Psoas muscle (tissue), 8 donors: ENCODE measurements at places on chromosomes 13 and 19.

DNA sequence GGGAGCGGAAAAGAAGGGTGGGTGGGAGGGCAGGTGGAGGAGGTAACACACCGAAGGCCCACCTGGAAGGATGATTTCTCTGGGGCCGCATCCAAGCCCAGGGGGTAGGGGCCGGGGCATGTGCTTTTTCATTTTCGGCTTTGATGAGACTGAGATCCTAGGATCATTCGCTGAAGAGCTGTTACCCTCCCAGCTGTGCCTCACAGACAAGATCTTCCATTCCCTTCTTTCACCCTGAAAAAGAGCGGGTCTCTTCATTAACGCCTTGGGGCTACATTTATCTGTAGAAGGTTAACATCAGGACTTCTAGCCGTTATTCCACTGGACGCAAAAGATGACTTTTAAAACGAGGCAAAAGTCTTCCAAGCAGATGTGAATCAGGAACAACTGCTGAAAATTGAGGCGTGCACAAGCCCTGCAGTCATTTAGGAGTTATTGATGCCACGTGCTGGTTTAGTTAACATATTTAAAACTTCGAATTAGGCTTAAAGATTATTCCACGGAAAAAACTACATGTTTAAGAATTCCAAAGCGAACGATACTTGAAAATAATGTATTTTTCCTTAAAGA is 1.1 kb downstream of the LMO7 start:
- DNase-seq, result no peak

DNA sequence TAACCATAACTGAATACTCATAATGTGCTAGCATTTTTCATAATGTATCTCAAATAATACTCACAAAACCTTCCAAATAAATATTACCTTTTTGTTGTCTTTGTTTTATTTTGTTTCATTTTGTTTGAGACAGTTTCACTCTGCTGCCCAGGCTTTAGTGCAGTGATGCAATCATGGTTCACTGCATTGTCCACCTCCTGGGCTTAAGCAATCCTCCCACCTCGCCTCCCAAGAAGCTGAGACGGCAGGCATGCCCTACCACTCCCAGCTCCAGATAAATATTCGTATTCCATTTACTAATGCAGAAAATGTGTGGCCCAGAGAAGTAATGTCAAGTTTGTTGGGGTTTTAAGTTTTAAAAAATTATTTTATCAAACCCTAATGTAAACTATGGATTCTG is 739.1 kb downstream of the GPC5 start:
- no peak for DNase-seq

GRCh38 chr19:19533841-19534240 is 4.2 kb upstream of the CILP2 start:
- no peak for DNase-seq

GRCh38 chr13:75660694-75661093 is 24.6 kb downstream of the LMO7 start:
- no peak for DNase-seq

- DNase-seq, result no peak
Observed at GRCh38 chr13:39910041-39910440, 254.6 kb downstream of the COG6 start.
